Epithelial cell of proximal tubule (primary cell): ENCODE measurements at places on chromosomes 5 and 9.

- DNase-seq: no peak
Measured at GRCh38 chr9:137781906-137782585, 95.5 kb upstream of the CACNA1B start.

DNA sequence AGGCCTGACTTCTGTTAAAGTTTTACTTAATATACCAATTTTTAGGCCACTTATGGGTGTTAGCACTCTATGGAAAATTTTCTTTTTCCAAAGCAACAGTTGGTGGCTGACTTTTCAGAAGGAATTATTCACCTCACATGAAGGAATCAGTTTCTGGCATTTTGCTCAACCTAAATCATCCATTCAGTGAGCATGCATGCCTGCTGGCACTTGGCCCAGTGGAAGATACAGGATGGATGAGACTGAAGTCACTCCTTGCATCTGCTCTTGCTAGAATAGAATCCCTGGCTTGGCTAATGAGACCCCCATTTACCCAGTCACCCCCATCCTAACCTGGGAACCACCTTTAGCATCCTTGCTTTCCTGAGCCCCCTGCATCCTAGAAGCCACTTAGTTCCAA is 131.7 kb downstream of the WDR41 start:
- no peak for DNase-seq

DNA sequence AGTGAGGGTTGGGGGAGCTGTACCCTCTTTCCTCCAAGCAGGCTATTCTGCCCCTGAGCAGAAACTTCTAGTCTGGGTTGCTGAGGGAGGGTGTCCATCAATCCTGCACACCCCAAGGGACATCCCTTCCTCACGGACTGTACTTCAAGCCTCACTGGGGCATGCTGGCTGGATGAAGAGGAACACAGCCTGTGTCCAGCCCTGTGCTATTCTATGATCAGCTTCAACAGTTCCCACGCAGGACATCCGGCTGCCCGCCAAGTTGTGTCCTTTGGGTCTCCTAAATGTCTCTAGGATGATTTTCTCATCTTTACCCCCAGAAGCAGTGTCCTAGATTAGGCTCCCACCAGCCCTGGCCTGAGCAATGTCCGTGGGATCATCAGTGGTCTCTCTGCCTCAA is 68.1 kb downstream of the CRB2 start:
- DNase-seq: no peak

DNA sequence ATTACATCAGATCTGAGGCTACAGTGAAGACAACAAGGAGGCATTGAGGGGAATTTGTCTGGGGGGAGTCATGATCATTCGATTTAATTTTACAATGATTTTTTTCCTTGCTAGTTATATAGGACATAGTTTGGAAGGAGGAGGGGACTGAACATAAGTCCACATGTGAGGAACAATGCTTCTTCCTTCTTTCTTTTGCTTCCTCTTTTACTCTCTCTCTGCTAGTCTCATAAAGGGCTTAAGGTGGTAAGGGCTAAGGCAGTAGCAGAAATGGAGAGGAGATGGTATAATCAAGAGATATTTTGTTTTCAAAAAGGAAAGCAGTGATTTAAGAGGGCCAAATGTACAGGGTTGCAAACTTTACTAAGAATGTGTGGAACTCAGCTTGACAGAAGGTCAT is 64.3 kb downstream of the GRIN3A start:
- no peak for DNase-seq

- no peak for DNase-seq
Measured at GRCh38 chr9:90569511-90569910, 73.1 kb downstream of the DIRAS2 start.

DNA sequence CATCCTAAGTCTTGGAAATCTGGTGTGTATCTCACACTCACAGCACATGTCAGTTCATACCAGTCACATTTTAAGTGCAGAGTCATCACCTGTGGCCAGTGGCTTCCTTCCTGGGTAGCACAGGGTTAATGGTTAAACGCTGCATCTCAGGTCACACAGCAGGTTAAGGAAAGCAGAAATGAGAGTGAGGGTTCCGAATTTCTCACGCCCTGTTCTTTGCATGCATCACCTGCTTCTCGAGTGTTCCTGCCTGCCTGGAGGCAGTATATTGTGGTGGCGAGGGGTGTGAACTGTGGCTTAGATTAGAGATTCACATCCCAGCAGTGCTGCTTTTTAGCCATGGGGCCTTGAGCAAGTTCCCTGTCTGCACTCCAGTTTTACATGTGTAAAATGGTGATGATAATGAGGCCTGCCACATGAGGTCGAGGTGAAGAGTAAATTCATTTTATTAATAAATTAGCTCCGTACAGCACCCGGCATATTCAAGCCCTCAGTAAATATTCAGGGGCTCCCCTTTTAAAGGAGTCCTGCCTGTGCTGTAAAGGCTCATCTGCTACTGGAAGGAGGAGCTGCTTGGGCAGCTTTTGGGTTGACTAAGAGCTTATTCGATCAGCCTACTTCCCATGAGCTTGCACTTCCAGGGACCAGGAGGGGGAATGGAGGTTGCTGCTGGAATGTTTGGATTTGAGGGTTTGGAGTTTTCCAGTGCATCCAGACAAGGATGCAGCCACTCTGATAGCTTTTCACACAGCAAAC is 61.1 kb upstream of the SAP30L start:
- DNase-seq: peak; percentile 64

GRCh38 chr5:120808135-120808534 is 344.0 kb downstream of the PRR16 start:
- DNase-seq: no peak

DNA sequence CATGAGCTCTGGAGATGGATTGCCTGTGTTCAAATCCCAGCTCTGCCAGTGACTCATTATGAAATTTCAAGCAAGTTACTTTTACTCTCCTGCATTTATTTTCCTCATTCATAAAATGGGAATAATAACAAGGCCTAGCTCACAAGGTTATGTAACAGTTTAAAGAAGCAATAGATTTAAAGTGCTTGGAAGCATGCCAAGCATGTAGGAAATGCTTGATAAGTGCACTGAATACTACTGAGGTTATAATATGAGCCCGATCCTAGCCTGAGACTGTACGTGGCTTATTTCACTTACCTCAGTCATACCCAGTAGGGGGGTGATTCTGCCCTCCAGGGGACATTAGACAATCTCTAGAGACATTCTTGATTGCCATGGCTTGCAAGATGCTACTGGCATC is 734.1 kb upstream of the WWC1 start:
- DNase-seq: no peak

GRCh38 chr5:121819682-121820261 is 31.9 kb upstream of the FTMT start:
- no peak for DNase-seq

GRCh38 chr9:98453589-98454311 is 198.3 kb upstream of the TBC1D2 start:
- no peak for DNase-seq

DNA sequence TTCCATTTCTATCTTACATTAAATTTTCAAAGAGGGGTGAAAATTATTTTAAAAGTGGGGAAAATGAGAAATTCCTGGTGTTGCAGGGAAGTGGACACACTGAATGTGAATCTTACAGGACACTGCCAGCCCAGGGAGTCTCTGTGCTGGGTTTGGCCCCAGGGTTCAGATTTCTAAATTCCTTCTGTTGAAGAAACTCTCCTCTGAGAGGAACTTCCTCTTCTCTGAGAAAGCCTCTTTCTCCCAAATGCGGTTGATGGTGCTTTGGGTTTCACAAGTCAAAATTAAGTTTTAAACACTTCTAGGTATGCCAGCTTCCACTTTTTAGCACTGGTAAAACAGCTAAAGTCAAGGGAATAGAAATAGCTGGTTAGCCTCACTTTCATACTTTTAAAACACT is 317.9 kb upstream of the ITGA1 start:
- DNase-seq: no peak

DNA sequence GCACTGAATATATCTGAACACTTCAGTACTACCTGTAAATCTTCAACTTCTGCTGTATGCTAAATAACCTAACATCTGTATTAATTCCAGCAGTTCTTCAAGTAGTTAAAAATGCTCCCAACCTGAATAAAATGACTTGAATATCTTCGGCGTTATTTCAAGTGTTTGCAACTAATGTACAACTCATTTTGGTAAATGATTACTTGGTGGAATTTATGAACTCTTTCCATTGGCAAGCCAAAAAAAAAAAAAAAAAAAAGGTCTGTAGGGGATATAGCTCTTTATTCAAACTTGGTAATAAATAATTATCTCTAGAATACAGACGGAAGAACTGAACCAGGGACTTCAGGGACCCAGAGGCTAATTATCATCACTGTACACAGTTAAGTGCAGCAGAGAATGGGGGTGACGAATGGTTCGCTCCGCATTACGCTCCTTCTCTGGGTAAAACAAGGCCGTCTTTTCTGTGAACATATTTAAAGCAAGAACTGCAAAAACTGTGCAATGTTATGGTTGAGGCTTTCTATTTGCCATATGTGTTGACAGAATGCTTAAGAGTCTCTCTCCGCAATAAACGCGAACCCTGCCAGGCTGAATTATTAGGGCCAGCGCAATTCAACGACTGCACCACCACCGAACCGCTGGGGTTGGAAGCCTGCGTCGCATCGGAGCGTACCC is 1.9 kb upstream of the ERBIN start:
- DNase-seq: peak; percentile 33

DNA sequence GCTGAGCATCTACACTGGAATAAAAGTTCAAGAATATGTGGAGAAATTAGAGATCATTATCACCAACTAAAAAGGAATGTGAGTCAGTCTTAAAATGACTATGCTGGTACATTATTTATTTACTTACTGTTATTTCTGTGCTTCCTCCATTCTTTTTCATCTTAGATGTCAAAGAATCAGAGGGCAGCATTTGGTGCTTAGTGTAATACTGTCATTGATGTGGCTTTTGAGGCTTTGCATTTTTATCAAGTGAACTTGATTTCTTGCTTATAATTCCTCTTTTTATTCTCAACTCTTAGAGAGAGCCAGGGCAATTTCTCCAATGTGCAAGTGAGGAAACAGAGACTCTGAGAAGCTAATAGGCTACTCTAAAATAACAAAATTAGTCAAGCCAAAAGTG is 163.7 kb upstream of the TRPC7 start:
- no peak for DNase-seq

GRCh38 chr9:113274474-113275156 is 757 bp downstream of the CDC26 start:
- peak; percentile 7 for DNase-seq

GRCh38 chr9:12794101-12794799 is 19.4 kb downstream of the LURAP1L start:
- DNase-seq: no peak

DNA sequence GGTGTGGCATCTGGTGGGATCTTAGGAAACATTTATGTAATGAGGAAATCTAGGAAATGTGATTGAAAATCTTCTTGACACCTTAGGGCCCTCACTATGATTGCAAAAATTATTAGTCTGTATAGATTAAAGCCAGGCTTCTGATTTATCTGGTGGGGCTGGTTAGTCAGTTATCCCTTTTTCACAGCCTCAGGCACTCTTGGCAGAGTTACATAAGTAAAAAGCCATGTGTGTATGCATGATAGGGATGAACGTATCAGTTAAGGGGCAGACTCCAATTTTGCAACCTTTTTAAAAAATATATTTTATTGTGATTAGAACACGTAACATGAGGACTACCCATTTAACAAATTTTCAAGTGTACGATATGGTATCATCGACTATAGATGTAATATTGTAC is 30.6 kb upstream of the RAB14 start:
- no peak for DNase-seq

GRCh38 chr5:95808686-95809413 is 13.7 kb downstream of the GLRX start:
- no peak for DNase-seq

DNA sequence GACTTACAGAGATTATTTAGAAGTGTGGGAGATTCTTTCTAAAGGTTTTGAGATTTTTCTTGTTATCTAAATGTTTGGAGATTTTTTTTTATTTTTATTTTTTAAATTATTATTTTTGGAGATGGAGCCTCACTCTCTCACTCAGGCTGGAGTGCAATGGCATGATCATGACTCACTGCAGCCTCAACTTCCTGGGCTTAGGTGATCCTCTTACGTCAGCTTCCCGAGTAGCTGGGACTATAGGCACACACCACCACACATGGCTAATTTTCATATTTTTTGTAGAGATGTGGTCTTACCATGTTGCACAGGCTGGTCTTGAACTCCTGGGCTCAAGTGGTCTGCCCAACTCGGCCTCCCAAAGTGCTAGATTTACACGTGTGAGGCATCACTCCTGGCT is 694.5 kb downstream of the TLE1 start:
- DNase-seq: peak; percentile 12

DNA sequence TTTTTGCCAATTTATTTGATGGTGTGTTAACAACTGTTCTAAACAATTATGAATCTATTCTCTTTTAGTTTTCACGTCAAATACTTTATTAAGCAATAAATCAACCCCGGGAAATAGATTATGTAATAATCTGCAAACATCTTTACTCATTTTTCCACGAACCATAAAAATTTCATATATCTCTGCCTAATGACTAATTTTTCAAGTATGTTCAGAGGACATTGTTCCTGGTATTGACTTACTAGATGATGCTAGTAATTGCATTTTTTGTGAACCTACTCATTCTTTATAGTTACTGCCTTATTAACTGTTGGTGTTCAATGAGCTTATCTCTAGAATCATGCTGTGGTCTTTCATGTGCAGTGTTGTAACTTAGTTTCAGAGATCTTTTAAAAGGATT is 41.0 kb upstream of the FBN2 start:
- no peak for DNase-seq

- DNase-seq: no peak
Measured at GRCh38 chr9:113602126-113603047, 138.9 kb downstream of the RGS3 start.

DNA sequence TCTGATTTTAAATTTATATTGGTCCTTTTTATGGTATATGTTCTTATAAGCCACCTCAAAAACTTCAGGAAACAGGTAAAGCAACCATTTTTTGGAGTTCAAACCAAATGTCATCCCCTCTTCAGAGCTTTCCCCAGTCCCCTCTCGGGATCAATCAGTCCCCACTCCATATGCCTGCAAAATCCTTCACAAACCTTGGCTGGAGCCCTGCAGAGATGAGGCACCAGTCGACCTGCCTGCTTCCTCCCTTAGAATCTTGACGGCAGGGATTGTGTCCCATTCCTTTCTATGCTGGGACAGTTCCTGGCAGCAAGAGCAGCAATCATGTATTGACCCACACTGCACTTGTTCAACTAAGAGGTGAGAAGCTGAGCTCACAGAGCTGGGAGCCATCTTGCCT is 22.6 kb downstream of the B4GALT1 start:
- DNase-seq: no peak

DNA sequence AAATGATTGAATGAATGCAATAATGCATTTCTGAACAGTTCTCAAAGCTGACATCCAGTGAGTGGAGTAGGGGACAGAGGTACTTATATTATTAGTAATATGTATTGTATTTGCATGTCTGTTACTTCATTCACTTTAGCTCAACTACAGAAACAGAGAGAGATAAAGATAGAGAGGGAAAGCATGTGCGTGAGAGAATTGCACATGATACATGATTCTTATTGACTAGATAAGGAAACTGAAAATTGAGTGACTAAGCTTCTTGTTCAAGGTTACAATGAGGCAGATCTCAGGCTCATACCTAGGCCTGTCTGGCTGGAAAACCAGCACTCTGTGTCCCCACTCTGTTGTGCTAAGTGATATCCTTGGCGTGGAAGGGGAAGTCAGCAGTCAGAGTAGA is 337.7 kb upstream of the KLF4 start:
- no peak for DNase-seq
